ENCODE measurements at places on chromosomes 5 and 9.

GRCh38 chr9:121634329-121635261 is 16.8 kb upstream of the DAB2IP start:
- DNase-seq, result no peak

GRCh38 chr5:72109625-72110024 is 2.4 kb downstream of the MAP1B start:
- DNase-seq, result peak; percentile 28

GRCh38 chr9:70472268-70473249 is 58.1 kb upstream of the KLF9 start:
- no peak for DNase-seq

GRCh38 chr5:34517249-34517648 is 138.9 kb upstream of the RAI14 start:
- DNase-seq, result no peak

DNA sequence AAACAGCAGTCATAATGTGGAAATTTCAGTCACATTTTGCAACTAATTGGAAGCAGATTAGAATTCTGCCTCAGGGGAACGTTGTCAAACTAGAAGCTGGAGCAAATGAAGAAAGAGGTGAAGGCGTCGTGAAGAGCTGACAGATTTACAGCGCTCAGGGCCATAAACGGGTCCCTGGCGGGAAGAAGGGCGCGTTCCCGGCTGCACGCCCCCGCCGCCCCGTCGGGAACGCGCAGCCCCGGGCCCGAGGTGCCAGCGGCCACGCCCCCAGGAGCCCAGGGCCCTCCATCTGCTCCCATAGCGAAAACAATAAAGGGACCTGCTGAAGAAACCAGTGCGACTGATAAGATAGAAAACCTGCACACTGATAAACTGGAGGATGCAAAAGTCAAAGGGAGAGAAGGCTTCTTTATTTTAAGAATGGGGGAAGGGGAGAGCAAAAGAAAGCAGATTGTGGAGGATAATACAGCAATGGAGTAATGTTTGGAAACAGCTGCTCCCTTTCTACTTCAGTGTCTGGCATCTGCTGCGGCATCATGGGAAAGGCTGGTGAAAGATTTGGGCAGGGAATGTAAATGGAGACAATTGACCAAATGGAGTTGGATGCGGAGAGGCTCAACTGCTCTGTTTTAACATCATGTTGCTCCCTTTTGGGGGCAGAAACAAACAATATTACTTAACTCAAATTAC is 11.1 kb downstream of the ZNF608 start:
- DNase-seq, result peak; percentile 16

DNA sequence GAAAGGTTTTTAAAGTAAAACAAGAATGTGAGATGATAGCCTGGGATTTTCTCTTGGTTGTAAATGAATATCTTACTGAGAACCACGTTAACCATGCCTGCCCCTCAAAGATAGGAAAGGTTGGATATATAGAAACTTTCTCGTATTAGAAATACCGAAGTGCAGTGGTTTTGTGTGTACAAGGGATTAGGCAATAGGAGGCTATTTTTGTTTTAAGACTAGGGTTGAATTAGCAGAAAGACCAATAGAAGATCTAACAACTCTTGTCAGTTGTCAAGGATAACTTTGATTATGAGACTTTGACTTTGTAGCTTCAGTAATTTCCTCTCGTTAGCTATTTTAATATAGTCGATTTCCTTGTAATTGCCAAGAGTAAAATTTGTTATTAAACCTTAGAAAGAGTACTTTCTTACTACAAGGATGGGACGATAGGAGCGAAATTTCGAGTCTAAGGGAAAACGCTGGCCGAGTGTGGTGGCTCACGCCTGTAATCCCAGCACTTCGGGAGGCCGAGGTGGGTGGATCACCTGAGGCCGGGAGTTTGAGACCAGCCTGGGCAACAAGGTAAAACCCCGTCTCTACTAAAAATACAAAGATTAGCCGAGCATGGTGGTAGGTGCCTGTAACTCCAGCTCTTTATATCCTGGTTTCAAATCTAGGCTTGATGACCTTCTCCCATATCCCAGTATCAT is 838 bp downstream of the POLK start:
- DNase-seq, result no peak

- DNase-seq, result no peak
Measured at GRCh38 chr5:97458851-97459250, 275.8 kb upstream of the RIOK2 start.

GRCh38 chr5:123035360-123035917 is 1.1 kb downstream of the PPIC start:
- peak; percentile 19 for DNase-seq

DNA sequence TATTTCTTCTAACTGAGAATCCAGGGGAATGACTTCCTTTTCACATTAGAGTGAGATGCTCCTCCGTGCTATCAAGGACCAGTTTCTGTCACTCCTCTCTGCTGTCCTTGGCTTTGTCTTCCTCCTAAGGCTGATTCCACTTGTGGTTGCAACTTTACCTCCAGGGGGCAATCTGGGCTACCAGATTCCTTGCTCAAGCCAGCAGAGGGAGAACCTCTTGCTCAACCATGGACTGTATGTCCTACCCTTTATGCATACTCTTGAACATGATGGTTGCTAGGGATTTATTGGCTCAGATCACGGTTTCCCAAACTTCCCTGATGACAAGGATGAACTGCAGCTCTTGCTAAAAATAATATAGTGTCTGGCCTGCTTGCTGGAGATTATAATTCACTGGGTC is 24.0 kb downstream of the NNT start:
- DNase-seq, result peak; percentile 65

- no peak for DNase-seq
Measured at GRCh38 chr5:154829181-154829588, 21.2 kb downstream of the FAXDC2 start.

GRCh38 chr5:157542282-157543000 is 33.1 kb downstream of the ADAM19 start:
- no peak for DNase-seq

- DNase-seq, result no peak
Measured at GRCh38 chr5:2254880-2255750, 372.4 kb upstream of the IRX4 start.

GRCh38 chr5:77984587-77984986 is 208.4 kb upstream of the TBCA start:
- no peak for DNase-seq

DNA sequence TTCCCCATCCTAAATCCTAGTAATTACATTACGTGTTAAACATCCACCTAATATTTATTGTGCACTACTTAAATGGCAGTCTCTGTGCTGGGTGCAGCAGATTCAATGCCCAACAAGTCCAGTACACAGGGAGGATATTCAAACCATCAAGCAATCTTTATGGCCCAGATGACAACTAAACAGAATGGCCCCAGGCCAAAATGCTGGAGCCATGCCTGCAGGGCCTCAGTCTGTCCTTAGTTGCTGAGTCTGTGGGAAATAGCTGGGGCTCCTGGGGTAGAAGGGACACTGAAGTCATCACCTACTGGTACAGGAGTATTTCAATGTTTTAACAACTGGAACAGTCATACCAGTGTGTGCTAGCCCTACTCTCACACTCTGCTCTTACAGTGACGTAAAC is 153.5 kb downstream of the ZNF608 start:
- no peak for DNase-seq

- DNase-seq, result no peak
Measured at GRCh38 chr5:179975713-179976134, 68.0 kb upstream of the TBC1D9B start.

DNA sequence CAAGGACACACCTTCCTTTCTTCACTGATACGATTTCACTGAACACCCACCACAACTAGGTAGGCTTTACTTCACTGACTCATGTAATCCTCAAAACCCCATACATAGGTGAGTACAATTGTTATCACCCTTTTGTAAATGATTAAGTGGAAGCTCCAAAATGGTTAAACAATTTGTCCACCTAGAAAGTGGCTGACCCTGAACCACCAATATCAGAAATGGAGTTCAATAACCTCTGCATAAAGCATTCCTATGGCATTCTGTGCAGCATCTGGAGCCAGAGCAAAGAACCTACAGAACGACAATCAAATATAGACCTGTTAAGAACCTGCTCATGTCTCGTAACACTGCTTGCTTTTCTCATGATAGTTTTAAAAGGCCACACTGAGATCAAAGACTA is 50.7 kb upstream of the NR5A1 start:
- no peak for DNase-seq

DNA sequence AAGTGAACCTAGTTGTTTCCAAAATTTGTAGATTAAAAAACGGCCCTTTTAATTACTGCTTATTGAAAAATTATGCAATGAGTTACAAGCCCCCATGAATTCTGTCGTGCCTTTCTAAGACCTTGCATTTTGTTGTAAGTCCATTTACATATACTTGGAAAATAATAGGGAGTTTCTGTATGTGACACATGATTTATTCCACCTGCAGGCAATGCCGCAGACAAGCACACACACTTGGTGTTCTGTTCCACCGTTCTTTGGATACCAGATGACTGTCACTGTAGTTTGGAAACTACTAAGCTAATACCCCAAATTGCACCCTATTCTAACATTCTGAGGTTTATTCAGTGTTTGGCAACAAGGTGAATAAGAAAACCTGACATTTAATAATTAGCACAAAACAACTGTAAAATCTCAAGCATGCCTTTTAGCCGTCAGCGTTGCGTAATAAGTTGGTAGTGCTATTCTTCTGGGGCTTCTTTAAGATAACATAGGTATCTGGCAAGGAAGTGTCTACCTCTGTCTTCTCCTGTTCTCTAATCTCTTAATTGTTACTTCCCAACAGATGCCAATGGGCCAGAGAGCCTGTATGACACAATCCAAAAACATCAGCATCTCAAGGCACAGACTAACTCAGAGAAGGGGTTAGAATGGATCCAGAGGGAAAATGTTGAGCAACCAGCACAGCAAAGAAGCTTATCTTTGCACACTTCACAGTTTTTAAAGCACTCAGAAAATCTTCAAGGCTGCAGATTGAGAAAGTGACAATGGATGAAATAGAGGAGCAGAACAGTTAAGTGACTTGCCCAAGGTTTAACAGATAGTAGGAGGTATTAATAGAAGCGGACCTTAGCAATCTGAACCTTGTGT is 48.2 kb upstream of the DPYSL3 start:
- no peak for DNase-seq

DNA sequence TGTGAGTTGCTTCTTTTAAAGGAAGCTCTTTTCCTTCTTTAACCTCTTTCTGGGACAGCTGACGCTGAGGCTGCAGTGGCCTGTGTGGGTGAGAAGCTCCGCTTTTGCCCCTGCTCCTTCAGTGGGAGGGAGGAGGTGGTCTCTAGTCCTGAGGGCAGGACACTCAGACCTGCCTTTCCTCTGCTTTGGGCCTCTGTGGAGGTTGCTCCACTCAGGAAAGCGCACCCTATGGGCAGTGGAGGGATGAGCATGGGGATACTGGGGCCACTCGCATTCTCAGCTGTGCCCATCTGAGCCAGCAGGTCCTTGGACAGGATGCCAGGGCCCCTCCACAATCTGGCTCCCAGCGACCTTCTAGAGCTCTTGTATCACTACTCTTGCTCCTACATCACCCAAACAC is 111.5 kb downstream of the NSG2 start:
- DNase-seq, result no peak

DNA sequence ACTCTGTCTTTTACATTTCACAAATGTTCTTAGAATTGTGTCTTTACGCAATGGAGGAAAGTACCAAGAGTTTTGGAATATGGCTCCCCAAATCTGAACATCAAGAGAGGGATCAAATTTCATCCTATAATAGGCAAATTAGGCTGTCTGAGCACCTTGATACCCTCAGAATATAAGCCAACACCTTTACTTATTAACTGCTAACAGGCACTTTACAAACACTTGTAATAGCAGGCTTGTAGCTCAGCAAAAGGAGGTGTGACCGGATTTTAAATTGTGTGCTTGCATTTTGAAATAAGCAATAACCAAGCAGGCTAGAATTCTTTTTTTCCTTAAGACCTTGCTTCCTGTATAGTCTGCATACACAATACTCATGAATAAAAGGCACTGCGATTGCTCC is 92.0 kb downstream of the ATP10B start:
- DNase-seq, result no peak

DNA sequence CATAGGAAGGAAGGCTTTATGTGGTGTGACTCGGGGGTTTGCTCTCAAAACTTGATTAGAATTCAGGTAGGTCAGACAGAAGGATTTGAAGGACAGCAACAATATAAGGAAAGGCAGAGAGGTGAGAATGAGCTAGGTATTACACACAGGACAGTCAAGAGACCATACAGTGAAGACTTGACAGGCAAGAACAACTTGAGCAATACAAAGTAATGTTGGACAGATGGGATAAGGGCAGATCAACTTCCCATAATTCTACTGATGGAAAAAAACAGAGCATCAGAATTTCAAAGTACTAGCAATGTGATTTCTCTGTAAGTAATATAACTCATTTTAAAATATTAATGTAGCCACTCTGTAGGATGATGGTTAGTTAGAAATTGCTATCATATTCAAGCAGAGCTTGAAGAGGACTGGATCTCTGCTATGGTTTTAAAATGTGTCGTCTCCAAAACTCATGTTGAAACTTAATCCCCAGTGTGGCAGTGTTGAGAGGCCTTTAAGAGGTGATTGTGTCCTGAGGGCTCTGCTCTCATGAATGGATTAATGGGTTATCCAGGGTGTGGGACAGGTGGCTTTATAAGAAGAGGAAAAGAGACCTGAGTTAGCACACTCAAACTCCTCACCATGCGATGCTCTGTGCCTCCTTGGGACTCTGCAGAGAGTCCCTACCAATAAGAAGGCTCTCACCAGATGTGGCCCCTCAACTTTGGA is 22.4 kb upstream of the HOMER1 start:
- DNase-seq, result no peak

- no peak for DNase-seq
Measured at GRCh38 chr5:143729334-143729946, 82.5 kb upstream of the HMHB1 start.

DNA sequence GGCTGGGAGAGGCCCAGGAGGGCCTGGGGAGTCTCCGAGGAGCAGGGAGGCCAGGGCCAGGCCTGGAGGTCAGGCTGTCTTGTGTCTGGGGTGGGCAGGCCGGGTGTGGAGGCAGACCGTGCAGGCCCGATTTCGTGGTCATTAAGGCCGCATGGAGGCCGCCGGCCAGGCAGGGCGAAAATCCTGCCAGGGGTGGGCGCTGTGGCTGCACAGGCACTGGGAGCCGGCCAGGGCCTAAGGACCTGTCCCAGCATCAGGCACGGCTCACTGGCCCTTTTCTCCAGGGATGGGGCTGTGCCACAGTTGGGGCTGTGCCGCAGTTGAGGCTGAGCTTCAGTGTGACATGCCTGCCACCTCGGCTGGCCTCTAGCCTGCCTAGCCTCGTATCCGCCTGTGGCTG is 35.9 kb downstream of the ASS1 start:
- no peak for DNase-seq

GRCh38 chr5:123089914-123090660 is 1.0 kb downstream of the PRDM6 start:
- no peak for DNase-seq

DNA sequence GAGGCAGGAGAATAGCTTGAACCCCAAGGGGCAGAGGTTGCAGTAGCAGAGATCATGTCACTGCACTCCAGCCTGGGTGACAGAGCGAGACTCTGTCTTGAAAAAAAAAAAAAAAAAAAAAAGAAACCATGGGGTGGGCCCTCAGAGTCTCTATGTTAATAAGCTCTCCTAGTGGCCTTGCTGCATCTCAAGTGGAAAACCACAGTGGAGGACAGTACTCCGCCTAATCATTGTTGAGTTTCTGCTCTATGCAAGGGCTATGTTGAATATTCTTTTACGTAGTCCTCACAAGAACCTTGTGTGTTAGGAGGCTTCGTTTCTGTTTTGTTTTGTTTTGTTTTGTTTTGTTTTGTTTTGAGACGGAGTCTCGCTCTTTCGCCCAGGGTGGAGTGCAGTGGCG is 48.9 kb downstream of the TJP2 start:
- no peak for DNase-seq

All from NCI-H1930 (cell line).